ENCODE measurements at places on chromosomes 13 and 19. TPM values are rescaled to one million over a fixed set of nuclear protein-coding genes. Genes with fewer than 3 reads are reported as not detected.

DNA sequence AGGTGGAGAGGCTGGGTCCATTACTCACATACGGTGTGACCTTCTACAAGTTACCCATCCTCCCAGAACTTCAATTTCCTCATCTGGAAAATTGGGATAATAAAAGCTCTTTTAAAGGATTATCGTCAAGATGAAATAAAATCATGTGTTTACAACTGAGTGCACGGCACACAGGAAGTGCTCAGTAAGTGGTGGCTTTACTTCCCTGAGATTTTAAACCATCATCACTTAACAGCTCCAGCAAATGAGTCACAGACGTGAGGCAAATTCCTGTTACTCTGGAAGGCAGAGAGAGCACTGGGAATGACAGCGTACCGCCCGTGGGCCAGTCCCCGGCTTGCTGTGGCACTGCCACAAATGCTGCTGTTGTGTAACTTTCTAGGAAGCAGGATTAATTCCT, 64.1 kb downstream of the MRPL57 start:
- peak; percentile 28 for DNase-seq

GRCh38 chr13:47409778-47410177, 512.9 kb upstream of the HTR2A start:
- no peak for DNase-seq

DNA sequence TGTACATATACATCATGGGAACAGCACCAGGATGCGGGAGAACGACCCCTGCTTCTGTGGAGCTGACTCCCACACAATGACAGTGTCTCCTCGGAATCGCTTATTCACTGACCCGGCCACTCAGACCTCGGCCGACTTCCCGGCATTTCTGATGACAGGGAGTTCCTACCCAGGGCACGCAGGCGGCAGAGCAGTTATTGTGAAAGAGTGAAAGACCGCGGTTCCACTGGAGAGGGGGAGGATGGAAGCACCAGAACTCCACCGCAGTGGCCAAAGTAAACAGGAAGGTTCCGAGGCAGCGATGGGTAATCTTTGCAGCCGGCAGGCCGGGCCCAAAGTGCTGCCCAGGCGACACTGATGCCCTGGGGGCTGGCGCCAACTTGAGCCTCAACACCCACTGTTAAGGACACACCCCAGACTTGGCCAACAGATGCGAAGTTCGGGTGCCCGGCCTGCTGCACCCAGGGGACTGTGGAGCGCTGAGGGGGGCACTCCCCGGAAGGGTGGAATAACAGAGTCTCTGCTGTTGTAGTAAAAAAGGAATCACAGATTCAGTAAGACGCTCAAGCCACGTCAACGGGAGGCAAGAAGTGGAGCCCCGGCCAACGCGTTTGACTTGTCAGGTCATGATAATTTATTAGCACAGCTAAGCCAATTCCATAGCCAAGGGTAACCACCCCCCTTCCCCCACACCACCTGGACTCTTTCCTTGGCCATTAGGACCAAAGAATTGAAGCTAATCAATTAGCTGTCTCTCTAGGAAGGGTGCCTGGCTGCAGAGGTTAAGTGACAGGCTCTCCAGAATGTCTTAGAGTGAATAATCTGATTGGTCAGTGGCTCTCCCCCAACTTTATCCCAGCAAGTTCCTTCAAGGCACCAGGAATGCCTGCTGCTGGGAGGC, 5.8 kb downstream of the MLLT1 start:
- peak; percentile 91 for DNase-seq

DNA sequence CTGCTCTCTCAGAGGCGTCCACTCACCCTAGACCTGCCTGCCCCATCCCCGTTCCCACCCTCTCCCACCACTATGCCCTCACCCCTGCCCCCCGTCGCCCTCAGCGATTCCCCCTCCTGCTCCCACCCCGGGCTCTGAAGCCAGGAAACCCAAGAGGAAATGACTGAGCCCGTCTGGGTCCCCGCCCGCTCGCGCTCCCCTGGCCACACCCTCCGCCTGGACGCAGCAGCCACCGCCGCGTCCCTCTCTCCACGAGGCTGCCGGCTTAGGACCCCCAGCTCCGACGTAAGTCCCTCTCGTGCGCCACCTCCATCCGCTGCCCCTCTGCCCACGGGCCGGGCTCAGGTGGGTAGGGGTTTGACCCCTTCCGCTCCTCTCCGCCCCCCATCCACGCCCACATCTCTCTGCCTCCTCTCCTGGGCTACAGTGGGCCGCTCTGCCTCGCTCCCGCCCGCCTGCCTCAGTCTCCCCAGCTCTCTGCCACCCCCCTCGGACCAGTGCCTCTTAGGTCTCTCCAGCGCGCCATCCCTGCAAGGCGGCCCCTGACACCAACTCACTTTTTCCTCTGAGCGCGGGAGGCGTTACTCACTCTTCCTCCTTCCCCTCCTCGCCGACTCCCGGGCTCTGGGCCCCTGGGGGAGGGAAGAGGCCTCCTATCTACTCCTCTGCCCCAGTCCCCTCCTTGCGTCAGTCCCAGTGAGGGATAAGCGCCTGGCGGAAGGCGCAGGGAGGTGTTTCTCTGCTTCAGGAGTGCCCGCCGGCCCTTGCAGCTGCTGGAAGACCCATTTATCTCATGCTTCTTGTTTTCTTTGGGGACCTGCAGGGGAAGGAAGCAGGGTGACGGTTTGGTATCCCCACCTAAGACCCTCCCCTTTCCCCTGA, at the start of gene FXYD5:
Gene FXYD5, plus strand, starts transcription at position 211 of the 882 bp plus-strand sequence. CDS start 816 bp downstream, outside the sequence.
- peak; percentile 76 for DNase-seq

GRCh38 chr13:32983058-32983457, 33.2 kb upstream of the KL start:
- DNase-seq = no peak

GRCh38 chr13:60572003-60572798, 175.2 kb downstream of the TDRD3 start:
- DNase-seq = no peak

DNA sequence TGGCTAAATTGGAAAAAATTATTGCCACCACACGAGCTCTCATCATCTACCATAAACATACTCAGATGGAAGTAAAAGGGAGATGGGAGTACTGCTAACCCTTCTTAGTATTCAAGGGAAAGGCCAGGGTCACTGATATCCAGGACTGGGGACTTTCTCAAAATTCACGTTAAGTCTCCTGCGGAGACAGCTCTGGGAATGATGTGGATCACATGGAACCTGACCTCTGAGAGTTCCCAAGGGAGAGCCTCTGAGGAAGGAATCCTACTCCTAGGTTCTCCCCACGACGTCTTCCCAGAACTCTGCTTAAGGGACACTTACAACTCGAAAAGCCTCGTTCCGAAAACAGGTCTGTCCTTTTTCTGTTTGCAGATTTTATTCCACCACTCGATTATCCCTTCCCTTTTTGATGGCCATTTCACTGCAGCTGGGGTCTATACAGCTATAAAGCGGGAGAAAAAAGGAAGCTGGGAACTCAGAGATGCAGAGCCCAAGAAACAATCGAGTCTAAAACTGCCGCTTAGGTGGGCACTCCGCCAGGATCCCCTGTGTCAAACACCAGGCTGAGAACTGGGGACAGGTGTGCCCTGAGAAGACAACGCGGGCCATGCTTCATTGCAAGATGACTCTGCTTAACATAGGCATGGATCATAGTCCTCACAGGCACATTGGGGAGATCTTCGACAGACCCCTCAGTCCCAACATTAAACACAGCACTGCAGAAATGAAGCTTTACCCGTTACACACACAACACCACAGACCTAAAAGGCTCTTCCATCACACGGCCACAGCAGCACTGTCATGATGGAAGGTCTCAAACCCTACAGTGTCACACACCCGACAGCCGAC, 823 bp upstream of the ZNF567 start:
- no peak for DNase-seq

- DNase-seq = no peak
Measured at GRCh38 chr19:23318143-23318542, 67.9 kb upstream of the ZNF724 start.

DNA sequence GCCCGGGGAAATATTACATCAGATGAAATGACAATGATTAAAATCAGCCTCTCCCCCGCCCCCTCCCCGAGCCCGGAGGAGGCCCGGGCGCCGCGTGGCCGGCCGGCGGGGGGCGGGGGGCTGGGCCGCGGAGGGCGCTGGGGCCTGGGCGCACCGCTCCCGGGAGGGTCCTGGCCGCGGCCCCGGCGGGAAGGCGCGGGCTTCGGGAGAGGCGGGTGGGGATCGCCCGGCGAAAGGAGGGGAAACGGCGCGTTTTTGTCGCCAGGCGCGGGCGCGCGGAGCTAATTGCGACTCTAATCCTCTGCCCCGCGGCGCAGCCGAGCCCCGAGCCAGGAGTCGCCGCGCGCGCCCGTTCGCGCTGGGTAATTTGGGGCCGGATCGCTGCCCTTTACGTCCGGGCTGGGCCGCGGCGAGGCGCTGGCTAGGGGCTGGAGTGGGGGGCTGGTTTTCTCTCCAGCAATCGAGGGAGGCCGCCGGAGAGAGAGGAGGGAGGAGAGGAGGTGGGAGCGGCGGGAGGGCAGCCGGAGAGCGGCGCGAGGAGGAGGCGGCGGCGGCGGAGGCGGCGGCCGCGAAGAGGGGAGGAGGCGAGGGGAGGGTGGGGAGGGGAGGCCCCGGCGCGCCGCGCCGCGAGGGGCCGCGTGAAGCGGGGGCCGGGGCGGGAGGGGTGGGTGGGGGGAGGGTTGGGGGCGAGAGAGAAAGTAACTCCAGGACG, at the start of gene KCTD15:
Gene KCTD15, plus strand, starts transcription at position 707 of the 712 bp plus-strand sequence. CDS start 3,585 bp downstream, outside the sequence.
- DNase-seq = no peak

GRCh38 chr19:1453525-1454364, 3.8 kb downstream of the APC2 start:
- DNase-seq = peak; percentile 79

DNA sequence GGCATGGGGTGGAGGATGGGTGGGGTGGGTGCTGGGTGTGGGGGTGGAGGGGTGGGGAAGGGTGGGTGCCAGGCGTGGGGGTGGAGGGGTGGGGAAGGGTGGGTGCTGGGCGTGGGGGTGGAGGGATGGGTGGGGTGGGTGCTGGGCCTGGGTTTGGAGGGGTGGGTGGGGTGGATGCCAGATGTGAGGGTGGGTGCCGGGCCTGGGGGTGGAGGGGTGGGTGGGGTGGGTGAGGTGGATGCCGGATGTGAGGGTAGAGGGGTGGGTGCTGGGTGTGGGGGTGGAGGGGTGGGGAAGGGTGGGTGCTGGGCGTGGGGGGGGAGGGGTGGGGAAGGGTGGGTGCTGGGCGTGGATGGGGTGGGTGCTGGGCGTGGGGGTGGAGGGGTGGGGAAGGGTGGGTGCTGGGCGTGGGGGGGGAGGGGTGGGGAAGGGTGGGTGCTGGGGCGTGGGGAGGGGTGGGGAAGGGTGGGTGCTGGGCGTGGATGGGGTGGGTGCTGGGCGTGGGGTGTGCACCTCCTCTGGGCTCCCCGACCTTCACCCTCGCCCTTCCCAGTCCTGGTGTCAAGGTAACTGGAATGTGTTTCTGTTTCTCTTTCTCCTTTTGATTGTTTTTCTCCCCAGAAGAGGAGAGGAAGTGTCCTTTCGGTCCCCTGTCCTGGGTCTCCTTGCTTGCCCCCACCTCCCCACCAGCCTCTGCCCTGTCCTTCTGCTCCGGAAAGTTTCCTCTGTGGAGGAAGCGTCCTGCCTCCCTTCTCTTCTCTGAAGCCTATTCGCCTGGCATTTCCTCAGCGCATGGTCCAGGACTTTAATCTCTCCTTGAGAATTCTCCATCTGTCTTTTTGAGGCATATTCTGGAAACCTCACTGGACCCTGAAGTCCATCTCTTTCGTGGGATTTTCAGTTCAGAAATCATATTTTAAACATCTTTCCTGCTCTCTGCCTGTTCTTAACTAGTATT, 22.9 kb upstream of the CFAP97D2 start:
- DNase-seq = no peak

- DNase-seq = no peak
Measured at GRCh38 chr13:78133511-78133910, 214.9 kb upstream of the EDNRB start.

DNA sequence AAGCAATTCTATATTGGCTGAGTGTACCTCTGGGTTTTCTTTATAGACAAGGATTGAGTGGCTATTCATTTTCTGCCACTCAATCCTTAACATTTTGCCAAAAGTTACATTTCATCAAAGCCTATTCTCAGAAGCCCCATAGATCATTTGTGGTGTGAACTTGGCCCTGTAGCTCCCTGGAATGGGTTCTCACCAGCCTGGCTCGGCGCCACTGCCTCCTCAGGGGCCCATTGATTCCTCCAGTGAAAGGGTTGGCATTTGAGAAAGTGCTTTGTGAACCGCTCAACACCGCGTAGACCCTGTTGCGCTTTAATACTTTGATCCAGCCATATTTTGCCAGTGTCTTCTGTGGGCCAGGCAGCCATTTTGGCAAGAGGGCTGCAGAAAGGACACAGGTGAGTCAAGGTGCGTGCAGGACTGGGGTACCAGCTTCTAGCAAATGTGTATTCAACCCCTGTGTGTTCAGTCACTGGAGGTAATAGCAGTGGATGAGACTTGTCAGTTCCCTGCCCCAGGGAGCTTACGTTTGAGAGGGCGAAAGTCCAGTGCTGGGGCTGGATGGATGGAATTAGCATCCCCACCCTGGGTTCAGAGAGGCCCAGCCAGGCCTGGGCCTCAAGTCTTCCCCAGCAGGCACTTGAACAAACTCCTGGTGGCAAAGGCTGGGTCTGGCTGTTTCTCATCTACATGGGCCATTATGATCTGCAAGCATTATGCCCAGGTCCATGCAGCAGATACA, 3.8 kb downstream of the RAB8A start:
- no peak for DNase-seq

GRCh38 chr19:5021046-5021445, 52.1 kb downstream of the KDM4B start:
- DNase-seq = no peak

DNA sequence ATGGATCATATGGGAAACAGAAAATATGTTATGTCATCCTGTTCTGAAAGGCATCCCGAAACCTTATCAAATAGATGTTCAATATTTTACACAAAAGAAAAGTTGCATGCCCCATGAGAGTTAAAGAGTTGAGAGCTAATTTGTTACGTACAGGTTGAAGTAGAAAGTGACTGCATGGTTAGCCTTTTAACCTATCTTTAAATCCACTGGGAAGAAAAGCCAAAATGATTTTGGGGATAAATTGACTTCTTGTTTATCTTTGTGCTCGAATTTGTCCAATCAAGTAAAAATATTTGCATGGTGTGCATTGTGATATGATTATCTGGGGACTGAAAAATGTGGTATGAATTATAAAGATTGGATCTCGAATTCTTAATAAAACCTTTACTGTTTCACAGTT, 230.1 kb downstream of the POSTN start:
- DNase-seq = no peak

DNA sequence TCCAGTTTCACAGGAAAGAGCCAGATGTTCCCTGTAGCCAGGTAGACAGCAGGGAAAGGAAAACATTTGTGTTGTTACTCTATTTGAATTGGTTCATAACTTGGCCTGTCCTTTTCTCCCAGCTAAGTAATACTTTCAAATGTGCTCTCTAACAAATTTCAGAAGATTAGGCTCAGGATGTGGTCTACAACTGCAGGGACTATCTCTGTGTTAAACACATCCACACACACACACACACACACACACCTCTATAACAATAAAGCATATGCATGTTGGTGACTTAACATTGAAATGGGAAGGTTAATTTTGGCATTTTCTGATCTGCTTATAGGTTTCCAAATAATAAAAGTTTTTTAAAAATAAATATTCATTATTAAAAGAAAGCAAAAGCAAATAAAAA, 316.0 kb upstream of the ARGLU1 start:
- DNase-seq = no peak

- no peak for DNase-seq
Measured at GRCh38 chr19:3976495-3977241, 5.8 kb upstream of the DAPK3 start.

The PLK5 gene
- not detected for total RNA-seq

The MBD3L3 gene
- total RNA-seq = not detected

The ZNF358 gene
- total RNA-seq = 31.4 TPM

The FARP1 gene
- 25.6 TPM for total RNA-seq

The BCL2L12 gene
- 9.5 TPM for total RNA-seq

The LRRC8E gene
- total RNA-seq = 2.1 TPM

The ZNF497 gene
- 1.3 TPM for total RNA-seq
